ENCODE measurements at places on chromosomes 11 and 22.
A peak's percentile ranks its signal among the peaks of the same experiment; 100 is the strongest.

DNA sequence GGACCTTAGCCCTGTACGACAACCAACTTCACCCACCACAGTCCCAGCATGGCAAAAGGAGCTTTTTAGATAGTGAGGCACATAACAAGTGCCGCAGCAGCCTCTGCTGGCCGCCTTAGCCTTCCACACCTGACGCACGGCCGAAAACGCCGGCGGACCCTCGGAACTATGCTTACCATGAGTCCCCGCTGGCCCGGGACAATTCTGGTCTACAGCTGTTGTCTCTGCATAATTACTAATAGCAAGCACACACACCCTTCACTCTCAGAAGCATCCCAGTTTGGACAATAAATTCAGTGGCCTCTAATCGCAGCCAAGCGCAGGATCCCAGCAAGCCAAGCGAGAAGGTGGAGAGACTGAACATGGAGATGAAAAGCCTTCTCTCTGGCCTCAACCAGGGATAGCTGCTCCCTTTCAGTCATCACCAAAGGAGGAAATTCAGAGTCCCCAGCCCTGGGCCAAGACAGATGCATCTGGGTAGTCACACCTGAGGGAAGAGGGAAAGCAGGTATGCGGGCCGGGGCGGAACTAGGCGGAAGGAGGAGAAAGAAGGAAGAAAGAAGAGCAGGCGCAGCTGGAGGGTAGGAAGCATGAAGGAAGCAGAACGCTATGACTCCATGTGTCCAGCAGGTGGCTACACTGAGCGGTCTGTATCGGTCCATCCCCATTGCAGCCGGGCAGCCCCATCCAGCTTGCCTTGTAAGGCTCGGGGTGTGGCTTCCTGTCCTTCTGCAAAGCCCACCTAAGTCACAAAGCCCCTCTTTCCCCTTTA lies 40.3 kb downstream of the BUD13 start:
- peak; percentile 77 for DNase-seq

GRCh38 chr11:134761386-134761785 lies 349.3 kb upstream of the B3GAT1 start:
- no peak for DNase-seq

DNA sequence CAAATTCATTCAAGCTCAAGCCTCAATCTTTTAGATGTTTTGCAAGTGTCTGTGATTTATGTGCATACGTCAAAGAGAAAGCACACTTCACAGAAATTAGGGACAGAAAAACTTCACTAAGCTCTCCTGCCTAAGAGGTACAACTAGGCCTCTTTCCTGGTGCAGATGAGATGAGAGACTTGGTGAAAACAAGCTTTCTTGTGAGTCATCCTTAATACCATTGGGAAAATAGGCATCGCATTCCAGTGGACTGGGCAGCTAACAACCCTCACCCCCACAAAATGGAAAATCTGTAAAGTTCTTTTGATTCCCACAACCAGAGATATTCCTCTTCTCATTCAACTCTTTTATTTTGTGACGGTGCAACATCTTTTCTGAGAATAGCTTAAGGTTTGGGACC lies 1110.4 kb upstream of the CCDC90B start:
- DNase-seq: no peak

GRCh38 chr22:46444390-46444854 lies 93.0 kb downstream of the CELSR1 start:
- DNase-seq: no peak

DNA sequence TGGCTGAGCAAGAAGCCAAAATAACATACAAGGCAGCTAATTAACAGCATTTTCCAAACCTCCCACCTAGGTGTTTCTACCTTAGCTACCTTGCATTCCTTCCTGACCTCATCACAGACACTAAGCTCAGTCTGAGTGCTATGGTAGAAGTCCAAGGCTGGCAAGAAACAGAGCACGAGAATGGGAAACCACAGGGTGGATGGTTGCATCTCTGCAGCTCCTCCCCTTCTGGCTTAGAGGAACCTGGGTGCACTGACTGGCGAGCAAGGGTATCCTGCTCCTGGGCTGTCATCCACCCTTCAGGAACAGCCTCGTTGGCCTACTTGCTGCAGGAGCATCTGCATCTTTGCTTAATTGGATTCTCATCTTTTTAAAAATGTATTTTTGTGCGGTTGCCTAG lies 73.1 kb upstream of the KIRREL3 start:
- no peak for DNase-seq

DNA sequence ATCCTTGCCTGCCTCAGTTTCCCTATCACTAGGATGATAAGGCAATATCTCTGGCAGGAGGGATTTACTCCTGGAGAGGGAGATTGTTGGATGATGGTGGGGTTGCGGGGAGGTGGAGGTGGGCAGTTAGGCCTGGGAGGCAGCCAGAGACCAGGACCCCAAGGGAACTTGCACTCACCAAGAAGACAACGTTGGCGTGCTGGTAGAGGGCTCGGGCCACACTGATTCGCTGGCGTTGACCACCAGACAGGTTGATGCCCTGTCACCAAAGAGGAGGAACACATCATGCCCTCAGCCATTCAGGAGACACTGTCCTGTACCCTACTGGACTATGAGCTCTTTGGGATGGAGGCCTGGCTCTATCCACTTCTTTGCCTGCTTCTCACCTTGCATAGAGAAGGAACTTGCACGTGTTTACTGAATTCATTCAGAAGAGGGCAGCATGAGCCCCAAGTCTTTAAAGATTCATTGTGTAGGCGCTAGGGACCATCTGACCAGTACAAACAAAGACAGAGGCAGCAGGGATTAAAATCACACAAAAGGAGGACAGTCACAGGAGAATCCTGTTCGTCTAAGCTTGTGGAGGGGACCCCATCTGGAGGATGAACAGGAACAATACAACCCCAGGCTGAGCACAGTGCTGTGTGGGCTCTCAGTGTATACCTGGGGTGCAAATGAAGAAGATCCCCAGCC lies 24.2 kb upstream of the KCNJ11 start:
- no peak for DNase-seq

GRCh38 chr11:9176550-9176949 lies 85.2 kb upstream of the SCUBE2 start:
- no peak for DNase-seq

DNA sequence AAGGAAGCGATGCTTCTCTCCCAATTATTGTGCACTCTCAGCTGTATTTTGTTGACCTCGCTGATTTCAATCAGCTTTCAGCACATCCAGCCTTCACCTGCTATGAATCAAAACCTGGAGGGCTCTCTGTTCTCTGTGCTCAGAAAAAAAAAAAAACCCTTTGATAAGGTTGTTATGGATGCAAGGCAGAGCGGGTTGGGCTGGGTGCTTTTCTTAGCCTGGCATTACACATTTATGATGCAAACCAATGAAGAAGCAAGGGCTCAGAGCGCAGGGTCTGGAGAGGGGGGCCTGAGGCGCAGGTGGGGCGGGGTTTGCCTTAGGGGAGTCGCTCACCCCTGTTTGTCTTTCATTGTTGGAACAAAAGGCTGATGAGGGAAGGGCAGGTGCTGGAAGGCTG lies 86.0 kb upstream of the CADM1 start:
- no peak for DNase-seq

DNA sequence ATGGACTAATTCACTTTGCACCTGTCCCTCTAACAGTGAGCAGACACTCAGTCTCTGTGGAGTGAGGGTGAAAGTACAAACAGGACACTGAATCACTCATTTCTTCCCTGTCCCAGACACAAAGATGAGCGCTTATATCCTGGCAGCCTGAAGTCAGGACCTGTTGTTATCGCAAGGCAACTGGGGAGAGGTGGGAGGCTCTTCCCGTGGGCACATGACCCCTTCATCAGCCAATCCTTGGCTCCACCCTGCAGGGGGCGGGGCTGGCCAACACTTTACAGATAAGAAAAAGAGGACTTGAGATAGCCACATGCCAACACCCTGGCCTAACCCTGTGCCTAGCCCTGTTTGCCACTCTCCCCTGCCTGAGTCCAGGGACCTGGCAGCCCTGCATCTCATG lies 29.5 kb upstream of the TESMIN start:
- DNase-seq: no peak

GRCh38 chr11:98616098-98616655 lies 404.6 kb upstream of the CNTN5 start:
- DNase-seq: no peak

GRCh38 chr11:67406969-67407687 lies 3.2 kb downstream of the TBC1D10C start:
- no peak for DNase-seq

DNA sequence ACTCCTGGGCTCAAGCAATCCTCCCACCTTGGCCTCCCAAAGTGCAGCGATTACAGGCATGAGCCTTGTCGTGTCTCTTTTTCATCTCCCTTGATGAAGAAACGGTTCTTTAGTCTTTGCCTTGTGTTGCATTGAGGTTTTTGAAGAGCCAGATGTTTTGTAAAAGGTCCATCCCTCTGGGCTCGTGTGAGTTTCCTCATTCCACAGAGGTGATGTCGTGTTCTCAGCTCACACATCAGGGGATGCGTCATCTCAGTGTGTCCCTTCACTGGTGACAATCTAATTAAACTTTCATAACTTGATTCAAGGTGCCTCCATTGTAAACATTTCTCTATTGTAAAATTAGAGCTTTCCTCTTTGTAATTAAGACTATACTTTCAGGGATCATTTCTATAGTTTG lies 29.7 kb upstream of the TEF start:
- DNase-seq: no peak

- no peak for DNase-seq
These were observed 30.1 kb downstream of the ATG16L2 start for GRCh38 chr11:72844356-72844755.

GRCh38 chr11:75536786-75537641 lies 11.3 kb upstream of the GDPD5 start:
- peak; percentile 69 for DNase-seq

- DNase-seq: no peak
These were observed 56.0 kb downstream of the JAM3 start for GRCh38 chr11:134124660-134125451.

DNA sequence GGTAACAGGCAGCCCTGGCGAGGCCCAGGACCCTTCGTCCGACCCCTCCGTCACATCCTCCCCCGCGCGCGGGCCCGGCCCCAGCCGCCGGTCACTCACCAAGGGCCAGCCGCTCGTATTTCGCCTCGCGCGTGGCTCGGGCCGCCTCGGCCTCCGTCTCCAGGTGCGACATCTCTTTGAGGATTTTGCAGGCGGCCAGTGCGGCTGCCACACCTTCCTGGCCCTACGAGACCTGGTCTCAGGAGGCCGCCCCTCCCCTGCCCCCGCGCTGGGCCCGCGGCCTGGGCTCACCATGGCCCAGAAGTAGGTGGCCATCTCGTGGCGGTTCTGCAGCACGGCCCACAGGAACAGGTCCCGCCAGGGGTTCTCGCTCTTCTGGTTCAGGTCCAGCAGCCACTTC lies 14.1 kb downstream of the TSSC4 start:
- DNase-seq: no peak

GRCh38 chr11:90355200-90355599 lies 132.4 kb upstream of the CHORDC1 start:
- DNase-seq: no peak

DNA sequence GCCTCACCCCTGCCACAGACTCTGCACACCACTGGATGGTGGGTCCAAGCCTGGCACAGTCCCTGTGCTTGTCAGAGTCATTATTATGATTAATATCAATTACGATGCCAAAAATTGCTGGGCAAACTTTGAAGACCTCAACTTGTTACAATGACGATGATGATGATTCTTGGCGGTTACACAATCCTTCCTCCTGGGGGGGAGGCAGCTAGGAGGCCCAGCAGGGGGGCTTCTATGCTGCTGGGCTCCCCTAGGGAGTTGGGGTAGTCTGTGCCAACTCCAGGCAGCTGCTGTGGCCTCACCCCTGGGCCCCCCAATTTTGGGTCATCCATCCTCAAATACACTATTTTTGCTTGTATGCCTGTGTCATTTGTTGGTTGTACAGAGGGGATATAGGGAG lies 12.0 kb downstream of the SLC35E4 start:
- DNase-seq: no peak

DNA sequence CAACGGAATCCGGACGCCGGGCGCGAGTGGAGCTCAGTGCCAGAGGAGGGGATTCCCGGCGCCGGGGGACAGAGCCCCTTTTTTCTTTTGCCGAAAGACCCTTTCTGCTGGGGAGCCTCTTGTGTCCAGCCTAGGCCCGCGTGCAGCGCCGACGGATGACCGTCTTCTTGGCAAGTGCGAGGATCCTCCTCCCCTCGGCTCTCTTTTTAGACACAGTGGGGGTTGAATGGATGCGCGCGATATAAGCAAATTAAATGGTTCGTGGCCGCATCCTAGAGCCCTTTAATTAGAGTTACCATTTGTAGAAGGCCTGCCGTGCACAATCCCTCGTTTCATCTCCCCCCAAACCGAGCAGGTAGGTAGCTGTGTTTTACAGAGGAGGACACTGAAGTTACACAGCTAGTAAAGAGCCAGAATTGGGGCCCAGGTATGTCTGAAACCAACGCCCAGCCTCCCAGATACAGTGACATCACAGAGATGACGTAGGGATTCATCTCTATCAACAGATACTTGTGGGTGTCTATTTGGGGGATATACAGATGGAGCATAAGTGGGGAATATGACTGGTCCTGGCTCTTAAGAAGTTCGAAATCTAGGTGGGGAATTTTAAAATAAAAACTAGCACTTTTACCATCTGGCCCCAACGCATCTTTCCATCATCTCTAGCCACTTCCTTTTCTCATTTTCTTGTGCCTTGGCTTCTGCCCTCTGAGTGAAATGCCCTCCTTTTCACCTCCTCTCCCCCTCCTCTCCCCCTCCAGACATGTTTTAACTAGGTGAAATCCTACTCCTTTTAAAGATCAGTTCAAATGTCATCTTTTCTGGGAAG lies 875 bp downstream of the TCP11L1 start:
- no peak for DNase-seq

DNA sequence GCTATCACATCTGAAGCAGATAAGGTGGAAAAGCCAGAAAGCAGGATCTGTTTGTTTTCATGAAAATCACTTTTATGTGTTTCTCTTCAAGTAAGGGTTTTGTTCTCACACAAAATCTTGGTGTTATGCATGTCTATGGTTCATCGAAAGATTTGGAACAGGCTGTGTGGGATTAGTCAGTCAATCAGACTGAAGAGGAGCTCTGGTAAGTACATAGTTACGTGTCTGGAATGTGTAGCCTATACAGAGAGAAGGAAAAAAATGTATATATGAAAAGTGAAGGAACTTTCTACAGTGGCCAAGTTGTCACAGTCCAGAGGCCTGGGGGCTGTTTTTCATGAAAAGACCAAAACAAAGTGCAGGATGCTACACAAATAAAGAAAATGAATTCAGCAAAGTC lies 156.7 kb downstream of the CNTN5 start:
- no peak for DNase-seq

DNA sequence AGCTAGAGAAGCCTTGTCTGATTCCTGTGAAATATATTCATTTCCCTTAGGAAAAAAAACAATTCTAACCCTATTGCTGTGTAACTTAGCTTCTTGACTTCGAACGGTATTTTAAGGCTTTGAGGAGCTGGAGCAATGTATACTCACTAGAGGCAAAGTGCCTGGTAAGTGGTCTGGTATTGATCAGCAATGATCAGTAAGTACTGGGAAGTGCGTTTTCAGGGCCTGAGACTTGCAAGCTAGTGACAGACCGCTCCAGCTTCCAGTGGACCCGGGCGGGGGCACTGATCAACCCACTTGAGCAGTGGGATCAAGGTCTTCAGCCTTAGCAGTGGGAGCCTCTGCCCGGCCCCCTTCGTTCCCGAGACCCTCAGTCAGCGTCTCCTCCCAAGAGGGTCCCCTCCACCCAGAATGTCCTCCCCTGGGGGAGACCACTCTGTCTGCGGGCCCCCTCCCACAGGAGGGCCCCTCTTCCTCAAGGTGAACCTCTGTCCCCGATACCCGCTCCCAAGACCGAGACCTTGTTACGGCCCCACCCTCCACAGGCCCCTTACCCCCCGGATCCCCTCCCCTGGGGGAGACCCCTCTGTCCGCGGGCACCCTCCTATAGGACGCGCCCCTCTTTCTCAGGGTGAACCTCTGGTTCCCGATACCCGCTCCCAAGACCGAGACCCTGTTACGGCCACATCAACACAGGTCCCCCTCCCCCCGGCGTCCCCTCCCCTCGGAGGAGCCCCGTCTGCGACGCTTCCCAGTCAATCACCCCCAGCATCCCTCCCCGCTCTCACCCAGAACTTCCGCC lies 452 bp upstream of the ATXN10 start:
- no peak for DNase-seq

Data from GM18507 (cell line).